ENCODE measurements at places on chromosomes 2 and 18.

GRCh38 chr18:11882636-11883035 lies 25.5 kb downstream of the MPPE1 start:
- no peak for DNase-seq

- DNase-seq, result no peak
Measured at GRCh38 chr2:57796527-57796926, 250.1 kb upstream of the VRK2 start.

- DNase-seq, result no peak
Measured at GRCh38 chr2:233338046-233338445, 16.2 kb upstream of the DGKD start.

- DNase-seq, result no peak
Measured at GRCh38 chr2:210642333-210642732, 85.9 kb downstream of the CPS1 start.

GRCh38 chr2:104790901-104791495 lies 62.9 kb upstream of the POU3F3 start:
- DNase-seq, result no peak

GRCh38 chr2:11520092-11520693 lies 13.7 kb upstream of the GREB1 start:
- no peak for DNase-seq

- no peak for DNase-seq
Measured at GRCh38 chr2:42172566-42172965, 3.4 kb downstream of the EML4 start.

- no peak for DNase-seq
Measured at GRCh38 chr18:49111191-49111988, 160.6 kb upstream of the SMAD7 start.

- no peak for DNase-seq
Measured at GRCh38 chr2:204635478-204635877, 90.2 kb downstream of the PARD3B start.

DNA sequence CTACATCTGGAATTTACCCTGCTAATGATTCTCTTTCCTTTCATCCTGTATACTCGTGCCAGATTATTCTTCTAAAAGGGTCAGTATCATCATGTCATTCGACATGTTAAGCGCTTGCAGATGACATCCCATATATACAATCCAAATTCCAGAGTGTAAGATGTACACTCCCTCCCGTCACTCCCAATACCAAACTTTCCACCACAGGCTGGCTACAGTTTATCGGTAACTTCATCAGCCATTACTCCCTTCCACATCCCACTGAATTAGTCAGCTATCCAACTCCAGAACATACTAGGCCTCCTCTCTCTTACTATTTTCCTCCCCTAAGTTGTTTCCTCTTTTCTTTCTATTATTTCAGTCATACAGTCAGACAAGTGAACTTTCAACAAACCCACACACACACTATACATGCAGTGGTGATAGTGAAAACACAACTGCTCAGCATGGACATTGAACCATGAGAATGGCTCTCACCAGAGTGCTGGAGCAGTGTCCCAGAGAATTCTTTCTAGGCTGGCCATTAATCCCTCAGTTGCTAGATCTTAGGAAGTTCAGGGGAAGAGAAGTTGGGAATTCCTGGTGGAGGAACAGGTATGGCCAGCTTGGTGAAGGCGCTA lies 10.6 kb upstream of the NMI start:
- DNase-seq, result no peak

DNA sequence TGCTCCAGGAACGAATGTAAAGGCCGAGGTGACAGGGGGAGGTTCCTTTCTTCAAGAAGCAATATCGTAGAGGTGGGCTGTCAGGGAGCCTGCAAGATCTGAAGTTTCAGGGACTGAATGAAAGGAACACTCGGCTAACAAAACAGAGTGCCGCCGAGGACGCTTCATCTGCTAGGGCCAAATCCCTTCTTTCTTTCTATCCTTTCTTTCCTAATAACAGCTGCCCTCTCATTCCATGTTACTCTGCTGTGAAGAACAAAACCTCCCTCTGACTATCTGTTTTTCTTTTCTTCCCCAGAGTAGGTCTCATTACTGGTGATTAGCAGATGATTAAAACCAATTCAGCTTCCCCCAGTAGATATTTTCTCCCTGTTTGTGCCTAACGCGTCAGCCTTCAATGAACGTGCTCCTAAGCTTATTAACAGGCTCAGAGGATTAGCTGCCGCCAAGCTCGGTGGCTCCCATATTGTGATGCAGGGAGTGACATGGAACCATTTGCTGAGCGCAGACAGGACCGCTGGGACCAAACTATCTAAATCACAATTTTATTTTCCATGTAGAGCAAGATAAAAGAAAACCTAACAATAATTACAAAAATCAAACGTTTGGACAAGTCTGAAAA lies 414.6 kb downstream of the TMEM182 start:
- DNase-seq, result no peak

DNA sequence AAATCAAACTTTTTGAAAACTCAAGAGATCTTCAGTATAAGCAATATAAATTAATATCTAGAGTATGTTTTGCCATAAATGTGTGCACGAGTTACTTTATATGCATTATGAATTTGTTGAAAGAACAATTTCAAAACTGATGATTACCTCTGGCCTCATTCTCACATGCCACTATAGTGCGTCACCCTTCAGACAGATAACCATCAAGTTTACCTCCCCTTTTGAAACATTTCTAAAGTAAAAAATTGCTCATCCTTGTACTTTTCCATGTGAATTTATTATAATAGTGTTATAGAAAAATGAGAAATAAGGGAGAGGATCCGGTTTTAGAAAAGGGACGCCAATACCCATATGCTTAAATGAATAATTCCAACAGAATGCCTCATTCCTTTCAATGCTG lies 38.3 kb downstream of the ZEB2 start:
- no peak for DNase-seq

GRCh38 chr2:101306410-101306809 lies 2.1 kb downstream of the RNF149 start:
- DNase-seq, result no peak

GRCh38 chr2:136154384-136154783 lies 36.4 kb upstream of the CXCR4 start:
- DNase-seq, result no peak

DNA sequence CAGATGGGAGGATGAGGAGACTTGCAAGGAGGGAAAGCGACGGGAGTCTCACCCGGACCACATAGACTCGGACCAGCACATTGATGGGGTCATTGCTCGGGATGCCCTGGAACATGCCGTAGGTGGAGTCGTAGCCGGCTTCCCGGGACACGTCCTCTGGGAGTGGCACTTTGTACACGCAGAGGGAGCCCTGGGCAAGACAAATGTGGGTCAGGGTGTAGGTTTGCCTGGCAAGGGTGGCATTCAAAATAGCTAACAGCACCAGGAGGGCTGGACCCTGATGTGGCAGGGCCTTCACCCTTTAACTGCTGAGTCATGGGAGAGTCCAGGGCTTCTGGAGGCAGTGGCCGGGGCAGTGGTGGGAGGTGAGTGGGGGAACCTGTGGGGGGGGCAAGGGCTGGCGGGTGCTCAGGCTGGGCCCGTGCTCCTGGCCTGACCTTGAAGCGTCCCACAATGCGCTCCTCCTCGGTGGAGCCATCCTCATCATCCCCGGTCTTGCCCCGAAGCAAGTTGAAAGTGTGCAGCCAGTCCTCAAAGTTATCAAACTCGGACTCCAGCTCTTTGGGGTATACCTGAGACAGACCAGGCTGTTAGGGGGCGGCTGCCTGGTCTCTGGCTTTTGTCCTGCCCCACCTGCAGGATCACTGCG lies 11.1 kb downstream of the OTOF start:
- no peak for DNase-seq

DNA sequence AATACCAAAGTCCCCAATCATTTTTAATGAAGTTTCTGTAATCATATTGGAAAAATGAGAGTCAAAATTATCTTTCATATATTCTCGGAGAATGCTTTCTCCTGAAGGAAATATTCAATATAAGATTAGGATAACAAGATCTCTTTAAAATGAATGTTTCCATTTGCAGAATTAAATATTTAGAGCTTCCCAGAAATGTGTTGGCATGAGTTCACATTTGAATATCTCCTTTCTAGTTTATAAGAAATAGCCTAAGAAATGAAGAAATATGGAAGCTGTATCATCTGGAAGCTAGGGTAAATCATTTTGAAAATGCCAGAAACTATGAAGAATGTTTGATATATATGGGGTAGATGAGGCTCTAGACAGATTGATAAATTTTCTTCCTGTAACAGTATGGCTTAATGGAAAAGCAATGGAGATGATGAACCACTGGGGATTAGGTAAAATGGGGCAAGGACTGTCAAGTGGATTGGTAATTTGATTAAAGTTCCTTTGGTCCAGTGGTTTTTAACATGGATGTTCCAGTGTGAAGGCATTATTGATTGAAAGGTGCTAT lies 184.6 kb upstream of the ZNF804A start:
- no peak for DNase-seq

- no peak for DNase-seq
Measured at GRCh38 chr2:54256091-54256694, at the start of gene TSPYL6. TSS of gene TSPYL6 (minus strand) at chr2:54256229. CDS start at chr2:54256151, 78 bp downstream.

- DNase-seq, result no peak
Measured at GRCh38 chr2:208511573-208511972, 105.0 kb downstream of the PTH2R start.

DNA sequence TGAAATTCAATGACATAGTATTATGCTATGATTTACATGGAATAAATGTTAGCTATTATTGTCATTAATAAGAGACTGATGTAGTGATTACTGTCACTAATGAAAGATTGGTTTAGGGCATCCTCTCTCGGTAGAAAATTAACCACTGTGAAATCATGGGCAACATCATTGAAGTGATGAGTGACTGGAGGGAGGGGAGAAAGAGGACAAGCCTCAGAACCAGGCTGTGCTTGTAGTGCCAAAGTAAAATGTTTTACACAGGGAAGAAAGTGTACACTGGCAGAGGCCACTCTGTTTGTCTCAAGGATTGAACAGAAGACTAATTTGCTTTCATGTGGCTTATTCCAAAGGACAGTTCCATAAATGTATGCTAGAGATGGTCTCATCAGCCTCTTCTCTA lies 456.2 kb upstream of the TCF4 start:
- DNase-seq, result no peak

DNA sequence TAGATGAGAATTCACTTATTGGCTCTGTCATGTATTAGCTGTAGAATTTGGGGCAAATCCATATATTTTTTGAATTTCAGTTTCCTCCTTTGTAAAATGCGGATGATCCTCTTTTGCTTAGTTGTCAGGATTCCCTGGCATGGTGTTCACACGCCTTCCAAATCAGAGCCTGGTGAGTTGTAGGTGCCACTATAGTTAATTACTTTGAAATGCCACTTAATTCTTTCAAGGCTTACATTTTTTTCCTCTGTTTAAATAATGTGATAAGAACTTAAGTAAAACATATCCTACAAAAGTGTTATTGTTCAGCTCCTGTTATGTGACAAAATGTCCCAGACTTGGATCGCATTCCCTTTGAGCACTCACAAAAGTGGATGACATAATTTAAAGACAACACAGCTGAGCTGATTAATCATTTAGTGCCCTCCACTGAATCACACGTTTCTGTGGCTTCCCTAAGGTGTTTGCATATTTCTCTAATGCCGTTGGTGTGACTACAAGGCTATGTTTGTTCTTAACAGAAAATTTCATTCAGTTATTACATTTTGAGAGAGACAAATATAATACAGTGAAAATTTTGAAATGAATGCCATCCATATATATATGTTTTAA lies 471.2 kb upstream of the CHST9 start:
- DNase-seq, result no peak

- DNase-seq, result no peak
Measured at GRCh38 chr18:49920731-49921130, 107.4 kb upstream of the ACAA2 start.

GRCh38 chr2:1438972-1439371 lies 25.7 kb downstream of the TPO start:
- DNase-seq, result no peak

- DNase-seq, result no peak
Measured at GRCh38 chr2:64348386-64349130, 105.4 kb upstream of the LGALSL start.

- no peak for DNase-seq
Measured at GRCh38 chr2:25976983-25977741, 5.1 kb downstream of the KIF3C start.

DNA sequence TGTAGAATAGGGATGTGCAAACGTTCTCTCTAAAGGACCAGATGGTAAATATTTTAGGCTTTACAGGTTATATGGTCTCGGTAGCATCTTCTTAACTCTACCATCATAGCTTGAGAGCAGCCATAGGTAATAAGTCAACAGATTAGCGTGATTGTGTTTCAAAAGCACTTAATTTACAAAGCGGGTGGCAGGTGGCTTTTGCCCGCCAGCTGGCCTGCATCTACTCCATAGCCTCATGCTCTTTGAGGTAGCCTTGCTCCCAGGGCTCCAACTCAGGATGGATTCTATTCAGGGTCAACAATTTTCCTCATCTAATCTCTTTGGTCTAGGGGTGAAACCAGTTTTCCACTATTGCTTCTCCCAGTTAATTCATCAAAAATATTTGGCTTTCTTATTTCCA lies 5.0 kb upstream of the ATP9B start:
- no peak for DNase-seq

DNA sequence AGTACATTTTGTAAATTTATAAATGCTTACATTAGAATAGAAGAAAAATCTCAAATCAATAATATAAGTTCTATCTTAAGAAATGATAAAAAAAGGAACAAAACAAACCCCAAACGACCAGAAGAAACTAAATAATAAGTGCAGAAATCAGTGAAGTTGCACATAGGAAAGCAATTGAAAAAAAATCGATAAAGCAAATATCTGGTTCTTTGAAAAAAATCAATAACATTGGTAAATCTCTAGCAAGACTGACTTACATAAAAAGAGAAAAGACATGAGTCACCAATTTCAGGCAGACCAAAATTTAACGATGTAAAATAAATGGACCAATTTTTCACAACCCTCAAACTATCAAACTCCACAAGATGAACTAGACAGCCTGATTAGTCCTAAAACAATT lies 249.9 kb upstream of the HDAC4 start:
- no peak for DNase-seq

GRCh38 chr18:76142611-76143010 lies 352.4 kb downstream of the ZNF516 start:
- no peak for DNase-seq

DNA sequence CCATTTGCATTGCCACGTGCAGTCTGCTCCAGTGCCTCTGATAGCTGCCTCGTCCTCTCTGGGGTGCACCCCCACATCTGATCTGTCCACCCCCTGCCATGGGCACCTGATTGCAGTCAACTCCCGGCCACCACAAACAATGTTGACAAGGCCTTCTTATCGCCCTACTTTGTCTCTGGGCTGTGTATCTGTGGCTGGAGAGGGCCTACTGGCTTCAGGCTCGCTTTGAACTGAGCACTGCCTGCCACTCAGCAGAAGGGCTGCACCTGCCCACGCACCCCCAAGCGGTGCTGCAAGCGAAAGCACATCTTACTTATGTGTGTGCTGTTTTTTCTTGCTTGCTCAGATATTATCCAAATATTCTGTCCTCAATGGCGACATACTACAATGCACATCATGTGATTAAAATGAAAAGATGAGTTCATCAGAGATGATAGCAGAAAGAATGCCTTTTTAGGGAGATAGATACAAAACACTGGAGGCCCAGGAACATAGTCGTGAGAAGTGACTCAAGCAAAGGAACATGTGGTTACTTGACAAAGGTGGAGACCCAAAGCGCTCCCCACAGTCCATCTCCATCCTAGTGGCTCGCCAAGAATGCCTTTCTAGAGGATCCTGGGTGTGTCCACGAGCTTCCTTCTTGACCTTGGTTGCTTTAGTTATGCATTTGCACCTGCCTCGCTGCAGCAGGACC lies 28.8 kb downstream of the FBLN7 start:
- DNase-seq, result no peak

Measured in effector CD8-positive, alpha-beta T cell (primary cell).